Mucosa of descending colon (tissue), 3 donors: ENCODE measurements at places on chromosomes 6 and 20. TPM values are rescaled to one million over a fixed set of nuclear protein-coding genes. Genes with fewer than 3 reads are reported as not detected.

Gene TAGAP
- 3.7 TPM for total RNA-seq

DNA sequence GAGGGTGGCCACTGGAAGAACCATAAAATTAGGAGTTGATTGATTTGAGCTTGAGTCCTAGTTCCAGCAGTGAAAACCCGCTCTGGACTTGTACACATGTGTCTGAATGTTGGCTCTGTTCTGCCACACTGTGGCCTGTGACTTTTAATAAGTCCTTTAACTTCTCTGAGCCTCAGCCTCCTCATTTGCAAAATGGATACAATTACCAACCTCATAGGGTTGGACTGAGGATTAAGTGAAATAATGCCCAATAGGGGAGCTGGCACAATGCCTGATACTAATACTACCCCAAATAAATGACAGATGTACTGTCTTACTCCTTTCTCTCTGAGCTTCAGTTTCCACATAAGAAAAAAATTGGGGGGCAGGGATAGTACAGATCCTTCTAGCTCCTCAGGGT, 92.6 kb upstream of the RIPOR2 start:
- no peak for DNase-seq

Gene PLN
- total RNA-seq, result 19.5 TPM

Gene TGM3
- total RNA-seq, result 0.09 TPM

GRCh38 chr6:133553652-133554051, 312.5 kb downstream of the EYA4 start:
- DNase-seq, result no peak

- no peak for DNase-seq
Measured at GRCh38 chr6:38570750-38571149, 69.0 kb downstream of the BTBD9 start.
